ENCODE measurements at places on chromosomes 16 and 17.

GRCh38 chr16:77276661-77277060 is 77.5 kb downstream of the SYCE1L start:
- DNase-seq = no peak

- no peak for DNase-seq
Measured at GRCh38 chr17:80577876-80578570, 33.4 kb downstream of the RPTOR start.

GRCh38 chr17:18958611-18959010 is 6.6 kb downstream of the SLC5A10 start:
- DNase-seq = no peak

DNA sequence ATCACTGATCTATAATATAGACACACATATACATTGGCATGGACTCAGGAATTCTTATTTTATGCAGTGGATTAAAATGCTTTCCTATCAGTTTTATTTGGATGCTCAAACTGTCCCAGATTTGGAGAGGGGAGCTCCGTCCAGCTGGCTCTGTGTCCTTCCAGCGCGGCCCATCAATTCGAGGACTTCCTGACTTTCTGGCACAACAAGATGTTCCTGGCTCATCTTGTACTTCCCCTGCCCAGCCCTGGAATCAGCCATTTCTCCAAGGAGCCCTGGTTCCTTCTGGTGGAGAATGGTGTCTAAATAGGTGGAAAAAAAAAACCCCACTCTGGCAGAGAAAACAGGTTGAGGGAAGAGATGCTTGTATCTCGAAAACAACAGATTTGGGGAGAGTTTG is 94.5 kb downstream of the CRISPLD2 start:
- no peak for DNase-seq

- DNase-seq = no peak
Measured at GRCh38 chr17:58823051-58823525, 67.4 kb downstream of the PPM1E start.

DNA sequence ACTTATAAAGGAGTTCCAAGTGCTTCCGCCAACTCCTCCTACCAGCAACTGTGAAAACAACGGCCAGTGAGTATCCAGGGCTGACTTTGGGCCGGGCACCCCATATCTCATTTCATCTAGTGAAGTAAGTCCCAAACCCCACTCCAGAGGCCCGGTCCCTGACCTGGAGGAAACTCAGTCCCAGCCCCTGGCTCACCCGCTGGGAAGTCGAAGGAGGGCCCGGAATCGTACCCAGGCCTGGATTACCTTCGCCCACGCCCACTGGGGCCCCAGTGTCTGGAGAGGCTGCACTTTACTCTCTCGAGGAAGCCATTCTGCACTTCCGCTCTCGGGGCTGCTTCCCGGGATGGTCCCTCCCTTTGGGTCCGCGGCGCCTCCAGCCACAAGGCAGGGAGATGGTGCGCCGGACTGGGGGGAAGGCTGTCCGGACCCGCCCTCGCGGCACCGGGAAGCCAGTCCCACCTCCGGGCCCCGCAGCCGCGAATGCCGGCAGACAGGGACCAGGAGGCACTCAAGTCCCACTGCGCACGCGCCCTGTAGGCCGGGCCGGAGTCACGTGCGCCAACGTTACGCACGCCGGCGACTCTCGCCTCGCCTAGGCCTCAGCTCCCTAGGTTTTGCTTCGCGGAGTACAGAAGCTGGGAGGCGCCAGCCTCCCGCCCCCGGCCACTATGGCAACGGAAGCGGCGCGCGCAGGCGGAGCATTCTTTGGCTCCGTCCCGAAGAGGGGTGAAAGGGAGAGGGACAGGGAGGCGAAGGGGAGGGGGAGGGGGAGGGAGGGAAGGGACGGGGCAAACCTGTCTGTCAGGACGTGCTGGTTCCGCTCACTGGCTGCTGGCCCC is at the start of gene CMTR2:
CMTR2 (minus strand) TSS at position 513 of the 842 bp plus-strand sequence. CDS start 3,482 bp downstream, outside the sequence.
- peak; percentile 89 for DNase-seq

DNA sequence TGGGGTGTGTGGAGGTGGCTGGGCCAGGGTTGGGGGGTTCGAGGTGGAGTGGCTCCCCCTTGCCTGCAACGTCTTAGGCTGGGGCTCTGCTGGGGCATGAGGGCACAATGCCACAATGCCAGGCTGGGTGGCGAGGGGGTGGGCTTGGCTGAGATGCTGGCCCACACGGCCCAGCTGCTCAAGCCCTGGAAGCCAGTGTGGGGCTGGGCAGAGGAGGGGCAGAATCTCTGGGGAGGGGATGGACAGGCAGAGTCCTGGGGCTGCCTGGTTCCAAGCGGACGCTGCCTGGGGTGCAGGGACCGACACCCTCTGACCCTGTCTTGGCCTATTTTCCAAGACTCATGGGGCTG is 37.5 kb upstream of the SSTR5 start:
- no peak for DNase-seq

- no peak for DNase-seq
Measured at GRCh38 chr16:28604186-28604565, 5.7 kb downstream of the SULT1A1 start.

- DNase-seq = peak; percentile 13
Measured at GRCh38 chr16:68737046-68737729, at the start of gene CDH1. Gene CDH1 (plus strand): TSS chr16:68737292. CDS start chr16:68737416, 124 bp downstream.

- DNase-seq = no peak
Measured at GRCh38 chr16:2981177-2981898, 1.1 kb upstream of the PKMYT1 start.

GRCh38 chr17:63538693-63539595 is 11.3 kb upstream of the DCAF7 start:
- no peak for DNase-seq

DNA sequence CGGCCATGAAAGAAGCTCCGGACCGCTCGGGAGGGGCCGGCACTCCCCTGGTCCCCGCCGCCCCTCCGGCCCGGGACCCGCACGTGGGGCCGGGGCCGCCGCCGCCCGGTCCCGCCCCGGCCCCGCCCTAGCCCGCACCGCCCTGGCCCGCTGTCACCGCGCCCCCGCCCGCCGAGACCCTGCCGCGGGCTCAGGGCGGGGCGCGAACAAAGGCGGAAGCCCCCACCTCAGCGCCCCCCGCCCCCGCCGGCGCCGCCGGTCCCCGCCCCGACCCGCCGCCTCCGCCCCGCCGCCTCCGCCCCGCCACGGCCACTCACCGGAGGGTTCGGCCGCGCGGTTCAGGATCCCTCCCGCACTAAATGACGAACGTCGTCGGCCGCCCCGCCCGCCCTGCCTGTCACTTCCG is at the start of gene ARHGDIA:
ARHGDIA (minus strand) TSS at position 357 of the 406 bp plus-strand sequence. CDS start 1,407 bp downstream, outside the sequence.
- DNase-seq = no peak

DNA sequence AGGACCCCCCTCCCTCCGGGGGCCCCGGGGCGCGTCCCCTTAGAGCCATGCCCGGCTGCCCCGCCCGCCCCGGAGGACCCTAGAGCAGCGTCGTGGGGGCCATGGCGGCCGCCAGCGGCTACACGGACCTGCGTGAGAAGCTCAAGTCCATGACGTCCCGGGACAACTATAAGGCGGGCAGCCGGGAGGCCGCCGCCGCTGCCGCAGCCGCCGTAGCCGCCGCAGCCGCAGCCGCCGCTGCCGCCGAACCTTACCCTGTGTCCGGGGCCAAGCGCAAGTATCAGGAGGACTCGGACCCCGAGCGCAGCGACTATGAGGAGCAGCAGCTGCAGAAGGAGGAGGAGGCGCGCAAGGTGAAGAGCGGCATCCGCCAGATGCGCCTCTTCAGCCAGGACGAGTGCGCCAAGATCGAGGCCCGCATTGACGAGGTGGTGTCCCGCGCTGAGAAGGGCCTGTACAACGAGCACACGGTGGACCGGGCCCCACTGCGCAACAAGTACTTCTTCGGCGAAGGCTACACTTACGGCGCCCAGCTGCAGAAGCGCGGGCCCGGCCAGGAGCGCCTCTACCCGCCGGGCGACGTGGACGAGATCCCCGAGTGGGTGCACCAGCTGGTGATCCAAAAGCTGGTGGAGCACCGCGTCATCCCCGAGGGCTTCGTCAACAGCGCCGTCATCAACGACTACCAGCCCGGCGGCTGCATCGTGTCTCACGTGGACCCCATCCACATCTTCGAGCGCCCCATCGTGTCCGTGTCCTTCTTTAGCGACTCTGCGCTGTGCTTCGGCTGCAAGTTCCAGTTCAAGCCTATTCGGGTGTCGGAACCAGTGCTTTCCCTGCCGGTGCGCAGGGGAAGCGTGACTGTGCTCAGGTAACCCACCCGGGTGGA is 759 bp downstream of the ALKBH5 start:
- peak; percentile 69 for DNase-seq

DNA sequence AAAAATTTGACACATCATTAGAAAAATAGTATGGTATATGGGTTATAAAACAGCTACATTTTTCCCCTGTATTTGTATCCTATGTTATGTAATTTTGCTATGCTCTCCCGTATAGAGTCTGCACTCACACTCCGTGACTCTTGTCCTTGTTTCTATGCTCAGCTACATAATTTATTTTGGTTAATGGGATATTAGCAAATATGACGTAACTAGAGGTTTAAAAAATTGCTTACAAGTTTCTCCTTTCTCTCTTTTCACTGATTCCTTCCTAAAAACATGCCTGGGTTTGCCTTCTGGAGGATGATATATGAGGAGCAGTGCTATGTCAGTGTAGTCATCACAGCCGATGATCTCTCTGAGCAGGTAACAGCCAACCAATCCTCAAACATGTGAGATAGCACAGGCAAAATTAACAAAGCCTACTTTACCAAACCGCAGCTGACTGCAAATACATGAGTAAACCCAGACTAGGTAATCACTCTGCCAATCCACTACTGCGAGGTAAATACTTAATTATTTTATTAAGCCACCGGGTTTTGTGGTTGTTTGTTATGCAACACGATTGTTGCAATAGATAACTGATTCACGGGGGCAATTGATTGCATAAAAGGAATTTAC is 126.9 kb downstream of the KIF2B start:
- DNase-seq = no peak

DNA sequence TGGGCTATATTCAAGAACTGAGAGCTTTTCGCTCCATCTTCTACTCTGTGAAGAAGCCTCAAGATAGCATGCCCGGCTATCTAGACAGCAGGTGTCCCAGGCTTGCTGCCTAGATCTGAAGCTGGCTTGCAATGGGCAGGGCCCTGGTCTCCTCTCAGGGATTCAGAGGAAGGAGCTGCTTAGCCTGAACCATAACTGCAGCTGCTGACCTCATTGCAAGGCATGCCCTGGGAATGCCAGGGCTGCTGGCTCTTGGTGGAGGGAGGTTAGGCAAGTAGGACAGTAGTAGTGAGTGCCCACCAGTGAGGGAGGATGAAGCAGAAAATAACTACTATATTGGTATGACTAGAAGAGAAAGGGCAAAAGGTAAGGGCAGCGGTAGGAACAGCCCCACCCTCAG is 21.3 kb upstream of the SLC35B1 start:
- no peak for DNase-seq

- DNase-seq = no peak
Measured at GRCh38 chr17:28078341-28079229, 36.1 kb downstream of the NLK start.

DNA sequence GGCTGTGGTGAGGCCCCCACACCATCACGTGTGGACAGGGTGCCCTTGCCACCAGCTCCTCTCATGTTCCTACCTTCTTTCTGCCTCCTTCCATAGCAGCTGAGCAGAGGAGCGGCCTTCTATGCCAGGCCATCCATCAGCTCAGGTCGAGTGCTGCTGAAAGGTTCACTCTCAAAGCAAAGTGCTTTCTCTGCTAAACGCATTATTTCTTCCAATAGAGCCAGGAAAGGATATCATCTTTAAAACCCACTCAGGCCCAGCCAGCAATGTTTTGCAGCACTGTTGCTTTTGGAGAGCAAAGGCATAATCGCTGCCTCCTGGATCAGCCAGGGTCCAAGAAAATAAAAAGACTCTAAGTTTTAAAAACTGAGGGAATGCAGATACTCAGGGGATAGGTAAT is 54.9 kb upstream of the GPRC5B start:
- DNase-seq = no peak

- DNase-seq = no peak
Measured at GRCh38 chr16:85749771-85750145, 1.1 kb downstream of the C16orf74 start.

- no peak for DNase-seq
Measured at GRCh38 chr16:3215601-3216262, 19.2 kb downstream of the ZNF200 start.

DNA sequence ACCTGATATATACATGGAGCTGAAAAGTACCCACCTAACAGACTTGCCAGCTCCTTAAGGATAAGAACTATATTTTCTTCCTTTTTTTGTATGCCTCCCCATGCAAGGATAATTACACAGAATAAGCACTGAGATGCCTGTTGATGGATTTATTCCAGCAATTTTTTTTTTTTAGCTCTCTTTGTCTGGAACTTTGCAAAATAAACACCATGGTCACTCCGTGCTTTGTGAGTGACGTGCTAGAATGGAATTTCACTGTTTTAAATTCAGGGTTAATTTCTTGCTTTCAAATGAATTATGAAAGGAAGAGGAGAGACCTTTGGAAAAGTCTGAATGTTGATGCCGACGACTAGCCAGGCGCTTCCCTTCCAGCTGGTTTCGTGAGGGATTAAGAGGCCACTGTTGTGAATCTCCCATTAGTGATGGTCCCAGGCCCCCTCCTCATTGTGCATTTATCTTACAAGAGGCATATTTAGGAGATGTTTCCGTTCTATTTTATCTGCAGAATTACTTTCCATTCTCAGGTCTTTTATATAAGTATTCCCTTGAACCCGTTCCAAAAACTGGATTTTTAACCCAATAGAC is 529.1 kb downstream of the WWOX start:
- no peak for DNase-seq

DNA sequence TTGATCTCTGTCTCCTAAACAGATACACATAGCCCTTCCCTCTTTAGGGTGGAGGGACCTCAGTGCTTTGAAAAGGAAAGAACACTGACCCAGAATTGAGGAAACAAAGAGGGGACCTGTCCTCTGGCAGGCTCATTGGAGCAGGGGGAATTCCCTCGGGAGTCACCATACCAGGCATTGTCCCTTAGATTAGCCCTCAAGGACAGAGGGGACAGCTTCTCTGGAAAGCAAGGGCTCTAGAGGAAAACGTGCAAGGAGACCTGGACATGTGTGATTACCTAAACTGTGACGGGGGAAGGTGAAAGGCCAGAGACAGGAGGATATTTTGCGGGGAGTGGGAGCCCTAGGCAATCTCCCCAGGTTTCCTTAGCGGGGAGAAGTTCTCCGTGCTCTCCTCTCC is 7.6 kb upstream of the FZD2 start:
- DNase-seq = no peak

DNA sequence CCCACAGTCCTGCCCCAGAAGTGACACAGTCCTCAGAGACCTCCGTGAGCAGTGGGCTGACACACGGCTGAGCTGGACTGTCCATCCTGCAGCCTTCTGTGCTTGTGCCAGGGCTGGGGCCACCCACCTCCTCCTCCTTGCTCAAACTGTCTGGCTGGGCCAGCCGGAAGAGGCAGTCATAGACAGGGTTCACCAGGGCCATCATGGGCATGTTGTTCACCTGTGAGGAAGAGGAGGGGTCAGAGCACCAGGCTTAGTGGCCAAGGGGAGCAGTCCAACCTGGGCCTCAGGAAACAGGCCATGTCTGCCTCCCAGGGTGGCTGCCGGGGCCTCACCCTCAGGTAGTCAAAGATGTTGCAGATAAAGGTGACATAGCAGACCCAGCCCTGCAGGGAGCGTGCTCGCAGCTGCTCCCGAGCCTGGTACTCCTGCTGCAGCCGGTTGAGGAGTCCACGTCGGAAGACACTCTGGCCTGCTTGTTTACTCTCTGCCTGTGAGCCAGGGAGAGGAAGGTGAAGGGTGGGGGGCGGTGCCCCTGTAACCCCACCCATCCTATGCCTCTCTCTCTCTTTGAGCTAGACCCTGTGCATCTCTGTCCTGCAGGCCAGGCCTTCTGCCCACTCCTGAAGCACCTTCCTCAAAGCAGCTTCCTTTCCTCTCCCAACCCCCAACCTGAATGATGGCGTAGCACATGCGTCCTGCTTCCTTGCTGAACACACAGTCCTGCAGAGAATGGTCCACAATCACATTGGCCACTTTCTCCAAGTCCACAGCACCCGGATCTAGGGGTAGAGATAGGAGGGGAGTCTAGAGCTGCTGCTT is 3.4 kb downstream of the MIF4GD start:
- no peak for DNase-seq
